Activated T-cell treated with anti-CD3 and anti-CD28 coated beads, Interleukin-2, amount 50 U/mL, for 72 hours (primary cell): ENCODE measurements at places on chromosomes 4 and X. TPM values are rescaled to one million over a fixed set of nuclear protein-coding genes. Genes with fewer than 3 reads are reported as not detected.

The RAB33B gene
- 10.4 TPM for total RNA-seq

The PLS3 gene
- 1.3 TPM for total RNA-seq

The MUC7 gene
- not detected for total RNA-seq

GRCh38 chrX:115311601-115312001, 22.1 kb downstream of the LUZP4 start:
- no peak for DNase-seq

GRCh38 chr4:141587897-141588296, 48.5 kb upstream of the IL15 start:
- DNase-seq = no peak

DNA sequence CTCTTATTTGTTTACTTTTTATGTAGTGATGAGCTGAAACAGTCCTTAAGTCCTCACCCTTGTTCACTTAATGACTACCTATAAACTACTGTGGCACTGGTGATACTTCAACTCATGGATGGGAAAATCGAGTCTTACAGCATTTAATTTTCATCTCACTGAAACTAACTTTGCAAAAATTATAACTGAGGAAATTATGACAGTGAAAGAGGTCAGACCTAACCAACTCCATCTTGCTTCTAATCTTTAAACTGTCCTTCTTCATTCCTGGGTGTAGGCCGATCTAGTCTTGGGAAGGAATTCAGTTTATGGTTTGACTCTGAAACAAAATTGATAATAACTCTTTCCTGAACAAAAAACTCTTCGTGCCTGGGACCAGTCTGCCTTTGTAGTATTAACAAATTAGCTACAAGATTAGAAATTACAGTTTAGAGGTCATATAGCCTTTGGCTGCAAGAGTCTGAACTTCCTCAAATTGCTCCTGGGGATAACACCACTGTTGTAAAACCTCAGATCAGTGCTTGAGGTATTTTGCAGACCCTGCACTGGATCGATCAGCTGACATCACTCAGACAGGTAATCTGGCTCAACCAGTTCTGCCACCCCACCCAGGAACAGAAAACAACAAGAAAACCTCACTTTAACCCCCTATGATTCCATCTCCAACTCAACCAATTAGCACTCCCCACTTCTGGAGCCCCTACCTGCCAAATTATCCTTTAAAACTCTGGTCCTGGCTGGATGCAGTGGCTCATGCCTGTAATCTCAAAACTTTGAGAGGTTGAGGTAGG, 995.7 kb upstream of the PRKX start:
- no peak for DNase-seq

- DNase-seq = no peak
These were observed 629.6 kb downstream of the TLL1 start for GRCh38 chr4:166502660-166503059.

The NALF2 gene
- total RNA-seq = 0.31 TPM

- DNase-seq = peak; percentile 5
These were observed 1.1 kb downstream of the AFF2 start for GRCh38 chrX:148501386-148502066.

The ART3 gene
- not detected for total RNA-seq

- peak; percentile 24 for DNase-seq
These were observed 107.5 kb upstream of the ACSL4 start for GRCh38 chrX:109840585-109840984.

- no peak for DNase-seq
These were observed 9.0 kb upstream of the TSPYL2 start for GRCh38 chrX:53073115-53073586.

The HSFX4 gene
- total RNA-seq = not detected

GRCh38 chr4:171847751-171848150, 34.5 kb downstream of the GALNTL6 start:
- DNase-seq = no peak

GRCh38 chr4:180285796-180286195, 1957.4 kb upstream of the TENM3 start:
- no peak for DNase-seq

- DNase-seq = no peak
These were observed 578.2 kb downstream of the KLHL13 start for GRCh38 chrX:117538178-117539089.

DNA sequence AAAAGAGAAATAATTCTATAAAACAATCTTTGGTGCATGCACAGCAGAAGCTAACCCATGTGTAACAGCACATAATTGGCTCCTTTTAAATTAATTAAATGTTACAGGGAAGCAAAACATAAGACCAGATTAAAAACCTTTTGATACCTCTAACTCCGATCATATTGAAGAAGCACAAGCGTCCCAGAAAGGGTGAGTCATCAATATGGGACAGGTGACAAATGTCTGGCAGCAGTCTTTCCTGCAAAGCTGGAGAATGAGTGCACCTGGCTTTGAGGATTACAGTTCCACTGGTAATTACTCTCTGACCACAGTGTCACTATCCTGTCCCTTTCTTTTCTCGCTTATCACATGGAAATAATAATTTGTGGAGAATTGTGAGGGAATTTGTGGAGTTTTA, 94.6 kb downstream of the FAM9B start:
- DNase-seq = no peak

The SLC49A3 gene
- 0.29 TPM for total RNA-seq

DNA sequence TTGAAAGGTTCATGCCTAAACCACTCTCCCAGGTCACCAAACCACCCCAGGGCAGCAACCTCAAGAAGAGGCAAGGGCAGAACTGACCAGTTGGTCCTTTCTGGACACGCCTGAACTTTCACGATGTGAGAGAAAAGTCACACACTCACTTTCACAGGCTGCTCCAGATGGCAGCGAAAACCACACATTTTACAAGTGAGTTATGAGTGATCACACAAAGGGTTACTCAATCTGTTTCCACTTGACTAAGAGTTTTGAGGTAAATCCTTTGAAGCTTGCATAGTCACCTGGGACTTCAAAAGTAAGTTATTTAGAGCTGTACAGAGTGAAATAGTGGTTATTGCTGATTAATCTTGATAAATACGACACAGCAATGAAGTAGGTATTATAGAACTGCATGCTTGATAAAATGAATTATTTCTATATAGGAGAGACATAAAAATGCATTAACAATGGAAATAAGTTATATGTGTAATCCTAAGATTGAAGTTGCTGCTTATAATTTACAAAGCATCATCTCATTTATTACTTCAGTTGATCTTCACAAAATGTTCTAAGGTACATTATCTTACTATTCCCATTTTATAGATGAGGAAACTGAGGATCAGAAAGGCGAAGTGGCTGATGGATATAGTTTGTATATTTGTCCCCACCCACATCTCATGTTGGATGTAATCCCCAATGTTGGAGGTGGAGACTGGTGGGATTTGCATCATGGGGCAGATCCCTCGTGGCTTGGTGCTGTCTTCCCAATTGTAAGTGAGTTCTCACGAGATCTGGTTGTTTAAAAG, 103.0 kb upstream of the KLF3 start:
- peak; percentile 54 for DNase-seq

The TACR3 gene
- not detected for total RNA-seq

The CTSO gene
- 3.6 TPM for total RNA-seq

DNA sequence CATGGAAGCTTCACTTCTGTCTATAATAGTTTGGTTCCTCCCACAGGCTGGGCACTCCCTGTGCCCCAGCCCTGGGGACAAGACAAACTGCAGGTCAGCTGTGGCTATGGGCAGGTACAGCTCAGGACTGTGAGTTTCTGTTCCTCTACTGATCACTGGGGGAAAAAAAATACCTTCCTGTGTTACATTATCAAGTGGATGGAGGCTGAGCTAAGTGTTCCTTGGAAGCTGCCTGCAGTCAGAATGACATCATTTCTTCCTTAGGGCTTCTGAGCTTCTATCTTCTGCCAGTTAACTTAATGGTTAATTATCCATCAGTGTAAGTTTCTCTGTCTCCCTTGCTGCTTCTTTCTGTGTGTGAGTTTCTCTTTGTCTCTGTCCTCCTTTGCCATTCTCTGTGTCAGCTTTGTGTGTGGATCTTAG, 4.6 kb downstream of the RAB33A start:
- DNase-seq = no peak

DNA sequence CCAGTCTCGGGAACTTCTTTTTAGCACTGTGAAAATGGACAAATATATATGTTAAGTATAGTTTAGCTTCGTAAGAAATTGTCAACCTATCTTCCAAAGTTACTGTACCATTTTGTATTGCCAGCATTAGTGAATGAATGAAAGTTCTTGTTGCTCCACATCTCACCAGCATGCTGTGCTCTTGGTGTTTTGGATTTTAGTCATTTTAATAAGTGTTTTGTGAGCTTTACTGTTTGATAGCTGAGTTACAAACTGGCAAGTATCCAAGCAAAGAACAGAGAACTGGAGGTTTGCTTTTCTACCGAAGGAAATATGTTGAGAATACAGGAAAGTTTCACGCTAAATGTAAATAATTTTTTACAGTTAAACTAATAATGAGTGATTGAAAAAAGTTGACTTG, 33.0 kb downstream of the SNCA start:
- DNase-seq = no peak

GRCh38 chr4:107693132-107693531, 26.9 kb downstream of the PAPSS1 start:
- no peak for DNase-seq

DNA sequence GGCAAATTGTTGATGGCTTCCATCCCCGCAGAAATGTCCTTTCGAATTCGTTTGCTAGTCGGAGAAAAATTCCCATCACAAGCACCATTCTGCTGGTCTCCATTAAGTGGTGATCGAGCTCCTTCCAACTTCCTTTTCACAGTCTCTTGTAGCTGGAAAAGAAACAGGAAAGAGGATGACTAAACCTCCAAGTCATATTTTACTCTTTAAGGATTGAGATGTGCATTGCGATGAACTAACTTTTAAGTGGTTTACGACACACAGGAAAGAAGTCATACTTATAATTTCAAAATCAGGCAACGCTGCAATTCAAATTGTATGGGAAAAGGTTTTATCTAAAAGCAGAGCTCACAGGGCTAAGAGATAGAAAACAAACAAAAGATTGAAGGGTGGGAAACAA, 225.2 kb downstream of the MGST2 start:
- no peak for DNase-seq

DNA sequence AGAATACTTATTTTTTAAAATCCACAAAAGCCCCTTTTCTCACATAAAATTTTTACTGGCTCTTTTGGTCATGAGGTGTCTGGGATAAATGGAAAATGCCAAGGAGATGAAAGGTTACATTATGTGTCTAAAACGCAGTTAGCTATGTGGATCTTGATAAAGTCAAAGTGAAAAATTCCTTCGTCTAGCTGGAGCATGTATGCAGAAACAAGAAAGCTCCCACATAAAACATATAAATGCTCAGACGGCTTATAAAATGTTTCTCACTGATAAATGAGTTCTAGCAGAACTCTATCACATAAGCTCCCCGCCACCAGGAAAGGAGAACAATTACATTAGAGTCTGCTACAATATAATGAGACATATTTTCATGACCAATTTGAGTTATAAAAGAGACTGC, 83.8 kb downstream of the TBC1D9 start:
- DNase-seq = no peak

The TEX13C gene
- total RNA-seq = not detected

- no peak for DNase-seq
These were observed 5.7 kb downstream of the MYL5 start for GRCh38 chr4:680091-680490.
